ENCODE measurements at places on chromosomes 6 and 20.

DNA sequence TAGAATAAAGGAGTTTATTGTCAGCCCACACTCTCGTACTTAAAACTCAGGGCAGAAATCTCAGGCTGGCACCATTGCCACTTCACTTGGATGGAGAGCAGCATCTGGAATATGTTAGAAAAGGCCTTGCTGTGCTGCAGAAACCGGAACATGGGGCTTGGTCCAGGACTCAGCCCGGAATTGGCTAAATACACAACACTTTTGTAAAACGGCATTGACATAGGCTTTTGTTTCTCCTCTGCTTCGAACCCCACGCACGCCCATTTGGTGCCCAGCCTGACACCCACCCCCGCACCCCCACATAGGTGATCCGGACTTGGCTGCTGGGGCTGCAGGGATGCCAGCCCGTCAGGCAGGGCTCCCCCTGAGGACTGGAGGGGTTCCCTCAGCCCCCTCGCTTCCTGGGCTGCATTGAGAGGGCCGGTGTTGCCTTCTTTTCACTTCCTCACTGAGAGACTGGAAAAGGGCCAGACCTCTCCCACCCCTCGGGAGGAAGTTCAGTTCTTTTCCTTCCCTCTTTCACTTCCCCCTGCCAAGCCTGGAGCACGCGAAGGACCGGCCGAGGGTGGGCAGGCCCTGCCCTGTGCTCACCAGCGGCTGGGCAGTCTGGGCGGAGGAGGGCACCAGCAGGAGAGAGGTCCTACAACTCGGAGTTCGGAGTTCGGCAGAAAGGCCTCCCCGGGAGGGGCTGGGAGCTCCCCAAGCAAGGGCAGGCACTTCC, 17.9 kb upstream of the CST3 start:
- no peak for DNase-seq

DNA sequence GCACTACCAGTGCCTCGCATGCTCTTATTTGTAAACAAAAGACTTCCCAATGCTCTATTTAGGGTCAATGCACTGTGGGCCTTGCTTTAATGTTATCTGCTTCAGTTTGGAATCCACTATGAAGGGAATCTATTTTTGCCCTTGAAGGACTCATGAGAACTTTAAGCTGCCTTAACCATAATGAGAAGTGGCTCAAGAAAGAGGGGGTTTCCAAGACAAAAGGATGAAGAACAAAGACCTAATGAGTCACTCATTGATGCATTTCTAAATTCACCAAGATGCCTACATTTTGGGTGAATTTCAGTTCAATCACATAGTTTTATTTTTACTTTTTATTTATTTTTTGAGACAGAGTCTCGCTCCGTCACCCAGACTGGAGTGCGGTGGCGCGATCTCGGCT, 228.2 kb downstream of the LY86 start:
- no peak for DNase-seq

GRCh38 chr6:6405997-6406714, 85.7 kb upstream of the F13A1 start:
- DNase-seq: no peak

GRCh38 chr6:168060521-168060931, 18.5 kb downstream of the FRMD1 start:
- no peak for DNase-seq

DNA sequence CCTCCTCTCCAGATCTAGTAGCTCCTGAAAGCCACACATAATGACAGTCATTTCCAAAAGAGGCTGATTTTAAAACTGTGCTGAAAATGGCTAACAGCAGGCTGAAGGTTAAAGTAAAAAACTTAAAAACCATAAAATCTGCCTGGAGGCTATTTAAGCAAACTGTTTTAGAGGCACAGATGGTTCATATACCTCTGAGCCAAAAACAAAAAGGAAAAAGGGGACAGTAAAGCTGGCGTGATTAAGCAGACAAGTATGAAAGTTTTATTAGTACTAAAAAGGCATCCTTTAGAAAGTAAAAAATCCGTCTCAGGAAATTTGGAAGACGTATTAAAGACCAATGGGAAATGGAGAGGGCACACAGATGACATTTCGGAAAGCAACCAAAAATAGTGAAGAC, 55.8 kb downstream of the SOBP start:
- DNase-seq: no peak
